ENCODE measurements at places on chromosomes 11 and 22.

DNA sequence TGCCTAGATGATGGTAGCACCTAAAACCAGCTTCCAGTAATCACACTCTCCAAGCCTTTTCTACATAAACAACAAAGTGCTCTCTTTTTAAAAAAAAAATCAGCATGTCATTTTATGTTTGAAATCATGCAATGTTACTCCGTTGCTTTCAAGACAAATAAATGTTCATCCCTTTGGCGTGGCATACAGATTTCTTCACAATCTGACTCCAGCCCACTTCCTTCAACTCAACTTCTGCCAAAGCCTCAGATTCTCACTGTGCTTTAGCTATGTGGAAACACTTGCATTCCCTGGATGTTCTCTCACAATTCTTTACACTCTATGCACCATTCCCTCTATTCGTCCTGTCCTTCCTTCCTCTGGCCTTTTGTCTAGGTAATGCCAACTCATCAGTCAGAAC, 206.3 kb upstream of the BLID start:
- no peak for DNase-seq

- no peak for DNase-seq
These were observed 15.1 kb downstream of the P2RY2 start for GRCh38 chr11:73233211-73233610.

DNA sequence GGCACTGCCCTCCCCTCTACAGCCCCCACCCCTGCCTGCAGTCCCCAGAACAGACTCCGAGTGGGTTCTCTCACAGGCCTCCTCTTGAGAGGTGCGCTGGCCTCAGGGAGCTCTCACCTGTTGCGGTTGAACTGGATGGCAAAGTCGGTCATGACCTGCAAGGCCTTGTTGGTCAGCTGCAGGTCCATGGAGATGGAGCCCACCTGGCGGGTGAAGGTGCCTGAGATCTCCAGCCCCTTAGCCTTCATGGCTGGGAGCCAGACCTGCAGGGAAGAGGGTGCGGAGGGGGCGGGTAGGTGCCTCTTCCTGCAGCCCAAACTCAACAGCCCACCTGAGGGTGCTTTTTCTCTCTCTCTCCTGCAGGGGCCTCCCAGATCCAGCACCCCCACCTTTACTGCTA, 18.7 kb upstream of the RASL10A start:
- no peak for DNase-seq

GRCh38 chr11:60762851-60763691, 6.4 kb downstream of the MS4A15 start:
- DNase-seq = peak; percentile 26

- no peak for DNase-seq
These were observed 15.7 kb downstream of the ZNF214 start for GRCh38 chr11:7004482-7004881.

DNA sequence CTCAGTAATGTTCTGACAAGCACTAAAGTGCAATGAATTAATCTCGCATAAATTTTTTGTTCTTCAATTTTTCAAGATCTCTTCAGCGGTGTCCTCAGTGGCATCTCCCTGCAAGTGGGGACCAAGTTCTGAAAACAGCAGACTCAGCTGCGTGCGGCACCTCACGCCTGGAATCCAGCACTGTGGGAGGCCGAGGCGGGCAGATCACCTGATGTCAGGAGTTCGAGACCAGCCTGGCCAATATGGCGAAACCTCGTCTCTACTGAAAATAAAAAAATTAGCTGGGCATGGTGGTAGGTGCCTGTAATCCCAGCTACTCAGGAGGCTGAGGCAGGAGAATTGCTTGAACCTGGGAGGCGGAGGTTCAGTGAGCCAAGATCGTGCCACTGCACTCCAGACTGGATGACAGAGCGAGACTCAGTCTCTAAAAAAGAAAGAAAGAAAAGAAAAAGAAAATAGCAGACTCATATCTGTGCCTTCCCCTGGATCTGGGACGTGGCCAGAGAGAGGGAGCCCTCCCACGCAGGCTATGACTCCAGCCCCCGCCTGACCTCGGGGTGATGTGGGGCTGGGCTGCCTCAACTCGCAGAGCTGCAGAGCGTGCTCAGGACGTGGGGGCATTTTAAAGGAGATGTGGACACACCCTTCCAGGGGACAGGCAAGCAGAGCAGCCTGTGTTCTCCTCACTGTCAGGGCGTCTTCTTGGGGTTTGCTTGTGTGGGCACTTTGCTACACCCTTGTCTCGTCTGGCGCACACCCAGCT, 346.6 kb downstream of the BRD1 start:
- no peak for DNase-seq

DNA sequence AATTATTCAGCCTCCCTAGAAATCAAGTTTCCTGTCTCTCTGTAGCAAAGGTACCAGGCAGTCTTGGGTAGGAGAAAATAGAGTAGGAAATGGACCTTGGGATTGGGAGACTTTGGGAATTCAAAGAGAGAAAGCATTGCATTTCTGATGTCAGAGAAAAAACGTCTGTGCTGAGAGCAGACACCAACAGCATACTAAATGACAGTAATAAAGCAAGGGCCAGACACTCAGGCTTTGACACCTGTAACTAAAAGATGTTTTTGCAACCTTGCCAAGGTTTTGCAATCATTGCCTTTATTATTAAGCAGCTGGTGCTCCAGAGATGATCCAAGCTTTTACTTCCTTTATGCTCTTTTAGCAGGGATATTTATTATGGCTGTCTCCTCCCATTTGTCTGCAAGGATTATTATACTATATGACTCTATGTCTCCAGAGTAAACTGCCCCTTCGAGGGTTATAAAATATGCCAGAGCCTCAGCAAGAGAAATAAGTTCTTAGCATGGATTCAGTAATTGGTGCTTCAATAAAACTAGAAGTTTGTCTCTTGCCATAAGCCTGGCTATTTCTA, 85.2 kb upstream of the GRAMD1B start:
- no peak for DNase-seq

- no peak for DNase-seq
These were observed 89.5 kb downstream of the TRMU start for GRCh38 chr22:46425016-46425415.

GRCh38 chr11:42066113-42066512, 606.7 kb upstream of the LRRC4C start:
- no peak for DNase-seq
